ENCODE measurements at places on chromosomes 2 and 18.

DNA sequence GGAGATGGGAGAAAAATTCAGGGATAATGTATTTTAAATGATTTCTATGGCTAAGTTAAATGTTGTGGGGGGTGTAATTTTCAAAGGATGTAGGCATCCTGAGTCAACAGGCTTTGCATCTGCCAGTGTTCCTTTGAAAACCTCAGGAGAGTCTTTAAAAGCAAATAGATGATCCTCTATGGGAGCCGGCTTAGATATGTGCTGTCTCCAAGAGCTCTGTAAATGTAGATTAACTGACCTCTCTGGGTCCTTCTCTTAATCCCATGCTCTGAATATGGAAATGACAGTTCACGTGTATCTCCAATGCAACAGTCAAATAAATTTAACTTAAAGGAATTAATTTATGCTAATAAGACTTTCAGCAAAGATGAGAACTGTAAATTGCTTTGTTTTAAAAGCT lies 292.7 kb downstream of the ERBB4 start:
- no peaks in the 10 kb centered on the region for H3K27me3 ChIP-seq
- no peak for DNase-seq
- no peaks in the 10 kb centered on the region for H3K4me1 ChIP-seq
- H3K27ac ChIP-seq: no peak overlapping the region
- no peaks in the 10 kb centered on the region for H3K36me3 ChIP-seq

- no peak overlapping the region for H3K27ac ChIP-seq
- H3K4me3 ChIP-seq: no peak overlapping the region
- no peak for DNase-seq
- H3K4me1 ChIP-seq: no peaks in the 10 kb centered on the region
Measured at GRCh38 chr2:18651842-18652774, 62.7 kb upstream of the NT5C1B start.

DNA sequence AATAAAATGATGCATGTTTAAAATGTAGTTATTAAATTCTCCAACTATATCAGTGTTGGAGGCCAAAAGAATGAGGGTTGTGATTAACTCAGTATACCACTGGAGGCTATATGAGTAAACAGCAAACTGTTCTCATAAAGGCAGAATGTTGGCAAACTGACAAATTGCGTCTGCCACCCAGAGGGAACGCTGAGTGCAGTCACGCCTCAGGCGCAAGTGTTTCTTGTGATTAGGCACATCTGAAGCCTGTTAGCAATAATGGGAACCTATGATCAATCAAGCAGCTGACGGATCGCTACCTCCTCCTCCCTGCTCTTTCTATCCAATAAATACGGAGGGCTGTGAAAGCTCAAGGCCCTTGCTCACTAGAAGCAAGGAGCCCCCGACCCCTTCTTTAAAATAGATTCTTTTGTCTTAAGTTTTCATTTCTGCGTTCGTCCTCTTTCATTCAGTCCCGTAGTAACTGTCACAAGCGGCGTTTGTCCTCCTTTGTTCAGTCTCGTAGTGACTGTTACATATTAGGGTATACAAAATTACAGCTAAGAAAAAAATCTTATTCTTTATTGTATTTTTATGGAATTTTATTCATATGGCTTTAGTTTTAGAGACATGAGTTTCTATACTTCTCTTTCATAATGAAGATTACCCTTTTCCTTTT lies 16.3 kb upstream of the RMND5A start:
- H3K27me3 ChIP-seq: no peaks in the 10 kb centered on the region
- H3K36me3 ChIP-seq: no peaks in the 10 kb centered on the region
- H3K4me3 ChIP-seq: no peak overlapping the region
- DNase-seq: no peak

- H3K27ac ChIP-seq: no peak overlapping the region
- H3K4me1 ChIP-seq: no peaks in the 10 kb centered on the region
- H3K4me3 ChIP-seq: no peak overlapping the region
- no peak for DNase-seq
- no peaks in the 10 kb centered on the region for H3K36me3 ChIP-seq
- no peaks in the 10 kb centered on the region for H3K27me3 ChIP-seq
Measured at GRCh38 chr18:73945130-73945792, 202.4 kb downstream of the FBXO15 start.

- H3K36me3 ChIP-seq: no peaks in the 10 kb centered on the region
- H3K27ac ChIP-seq: no peak overlapping the region
- no peak for DNase-seq
- no peak overlapping the region for H3K4me3 ChIP-seq
Measured at GRCh38 chr18:32422201-32422600, 48.5 kb downstream of the GAREM1 start.

- H3K4me1 ChIP-seq: no peaks in the 10 kb centered on the region
- DNase-seq: no peak
- H3K27ac ChIP-seq: no peak overlapping the region
- no peaks in the 10 kb centered on the region for H3K27me3 ChIP-seq
- no peaks in the 10 kb centered on the region for H3K36me3 ChIP-seq
Measured at GRCh38 chr18:32301361-32301760, 111.5 kb downstream of the MEP1B start.

DNA sequence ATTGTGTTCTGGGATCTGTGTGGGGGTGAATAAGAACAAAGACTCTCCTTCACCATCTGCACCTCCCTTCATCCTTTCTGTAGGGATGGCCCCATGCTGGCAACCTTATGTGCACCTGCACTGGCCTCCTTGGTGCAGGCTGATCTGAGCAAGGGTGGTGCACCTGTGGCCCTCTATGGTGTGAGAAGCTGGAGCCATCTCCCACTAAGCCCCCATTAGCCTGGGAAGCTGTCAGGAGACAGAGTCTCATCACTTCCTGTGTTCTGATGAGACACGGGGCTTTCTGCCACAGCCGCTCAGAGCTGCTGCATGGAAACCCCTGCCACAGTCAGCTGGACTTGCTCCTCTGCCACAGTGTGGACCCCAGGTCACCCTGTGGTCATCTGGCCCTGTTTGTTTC lies 565.3 kb upstream of the SALL3 start:
- H3K27me3 ChIP-seq: no peaks in the 10 kb centered on the region
- no peaks in the 10 kb centered on the region for H3K36me3 ChIP-seq
- DNase-seq: no peak
- H3K4me3 ChIP-seq: no peak overlapping the region

GRCh38 chr18:70385474-70385873 lies 96.6 kb downstream of the SOCS6 start:
- H3K27me3 ChIP-seq: no peaks in the 10 kb centered on the region
- DNase-seq: no peak
- H3K27ac ChIP-seq: no peak overlapping the region

DNA sequence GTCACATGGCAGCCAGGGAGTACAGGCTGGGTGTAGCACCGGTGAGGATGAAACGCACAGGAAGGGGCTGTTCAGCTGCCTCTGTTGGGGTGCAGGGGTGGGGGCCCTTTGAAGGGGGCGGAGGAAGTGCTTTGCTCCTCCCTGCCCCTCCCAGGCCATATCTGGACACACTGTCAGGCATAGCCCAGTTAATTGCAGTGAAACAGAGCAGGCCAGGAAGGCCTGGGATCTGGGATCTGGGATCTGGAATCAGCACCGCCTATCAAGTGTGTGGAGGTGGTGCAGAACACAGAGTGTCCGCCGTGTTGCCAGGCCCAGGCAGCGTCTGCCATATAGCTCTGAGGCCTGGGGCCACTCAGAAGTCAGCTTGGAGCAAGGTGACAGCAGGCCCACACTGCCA lies 119.3 kb upstream of the MSH2 start:
- no peak for DNase-seq
- H3K4me1 ChIP-seq: peaks cover 50% of the 10 kb centered on the region
- no peaks in the 10 kb centered on the region for H3K27me3 ChIP-seq
- no peaks in the 10 kb centered on the region for H3K36me3 ChIP-seq

GRCh38 chr2:98839292-98839691 lies 96.7 kb downstream of the CRACDL start:
- no peak for DNase-seq
- no peak overlapping the region for H3K4me3 ChIP-seq
- no peaks in the 10 kb centered on the region for H3K36me3 ChIP-seq
- no peaks in the 10 kb centered on the region for H3K4me1 ChIP-seq

Measured in Caco-2 (cell line).